ENCODE measurements at places on chromosomes 2 and 18.

- DNase-seq = no peak
Observed at GRCh38 chr18:31048216-31048615, 5.7 kb upstream of the DSC3 start.

DNA sequence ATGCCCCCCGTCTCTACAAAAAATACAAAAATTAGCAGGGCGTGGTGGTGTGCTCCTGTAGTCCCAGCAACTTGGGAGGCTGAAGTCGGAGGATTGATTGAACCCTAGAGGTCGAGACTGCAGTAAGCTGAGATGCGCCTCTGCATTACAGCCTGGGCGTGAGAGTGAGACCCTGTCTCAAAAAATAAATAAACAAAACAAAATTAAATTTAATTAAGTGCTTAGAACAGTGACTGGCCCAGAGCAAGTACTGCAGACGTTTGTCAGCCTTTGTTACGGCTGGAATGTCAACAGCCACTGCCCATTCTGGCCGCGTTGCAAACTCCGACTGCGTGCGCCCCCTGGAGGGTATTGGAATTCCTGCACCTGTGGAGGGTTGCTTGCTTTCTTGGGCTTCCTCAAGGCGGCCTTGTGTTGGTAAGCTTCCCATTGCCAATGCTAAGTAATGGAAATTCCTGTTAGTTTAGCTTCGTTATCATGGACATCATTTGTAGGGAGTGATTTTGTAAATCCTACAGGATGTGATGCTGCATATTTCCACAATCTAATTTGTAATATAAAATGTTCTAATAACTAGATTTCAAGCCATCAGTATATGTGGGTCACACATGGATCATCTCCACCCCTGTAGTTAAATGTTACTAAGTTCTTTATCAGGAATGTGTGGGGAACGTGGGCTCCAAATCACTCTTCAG, 15.9 kb upstream of the ATP6V1B1 start:
- peak; percentile 57 for DNase-seq

- DNase-seq = no peak
Observed at GRCh38 chr18:59760619-59761600, 63.7 kb upstream of the CCBE1 start.

- no peak for DNase-seq
Observed at GRCh38 chr2:76998704-76999103, 523.5 kb downstream of the LRRTM4 start.

DNA sequence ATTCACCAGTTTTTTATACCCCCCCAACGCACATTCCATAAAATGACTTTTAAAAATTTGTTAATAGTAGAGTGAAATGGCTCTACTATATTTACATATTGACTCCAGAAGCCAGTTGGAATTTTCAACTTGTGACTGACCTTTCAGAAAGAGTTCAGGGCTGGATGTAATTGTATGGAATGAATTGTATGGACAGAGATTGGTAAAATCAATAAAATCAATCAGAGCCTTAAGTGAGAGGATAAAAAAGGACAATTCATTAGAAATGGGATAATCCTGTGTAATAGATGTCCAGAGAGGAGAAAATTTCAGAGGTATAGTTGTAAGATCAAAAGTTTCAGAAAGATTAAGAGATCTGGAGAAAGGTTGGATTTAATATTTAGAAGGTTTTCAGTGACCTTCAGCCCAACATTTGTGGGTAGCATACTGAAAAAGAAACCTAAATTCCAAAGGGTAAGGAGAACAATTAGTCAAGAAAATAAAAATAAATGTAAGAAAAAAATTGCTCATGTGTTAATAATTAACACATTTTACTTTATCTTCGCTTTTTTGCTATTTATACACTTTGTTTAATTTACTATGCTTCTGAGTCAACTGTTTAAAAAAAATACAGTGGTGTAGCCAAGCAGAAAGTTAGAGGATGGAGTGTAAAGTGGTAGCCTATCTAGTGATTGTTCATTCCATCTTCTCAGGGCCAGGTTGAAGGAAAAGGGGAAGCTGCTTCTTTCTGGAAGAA, 385.4 kb upstream of the TMEFF2 start:
- DNase-seq = no peak

- no peak for DNase-seq
Observed at GRCh38 chr18:13378150-13378549, 159.6 kb downstream of the LDLRAD4 start.

DNA sequence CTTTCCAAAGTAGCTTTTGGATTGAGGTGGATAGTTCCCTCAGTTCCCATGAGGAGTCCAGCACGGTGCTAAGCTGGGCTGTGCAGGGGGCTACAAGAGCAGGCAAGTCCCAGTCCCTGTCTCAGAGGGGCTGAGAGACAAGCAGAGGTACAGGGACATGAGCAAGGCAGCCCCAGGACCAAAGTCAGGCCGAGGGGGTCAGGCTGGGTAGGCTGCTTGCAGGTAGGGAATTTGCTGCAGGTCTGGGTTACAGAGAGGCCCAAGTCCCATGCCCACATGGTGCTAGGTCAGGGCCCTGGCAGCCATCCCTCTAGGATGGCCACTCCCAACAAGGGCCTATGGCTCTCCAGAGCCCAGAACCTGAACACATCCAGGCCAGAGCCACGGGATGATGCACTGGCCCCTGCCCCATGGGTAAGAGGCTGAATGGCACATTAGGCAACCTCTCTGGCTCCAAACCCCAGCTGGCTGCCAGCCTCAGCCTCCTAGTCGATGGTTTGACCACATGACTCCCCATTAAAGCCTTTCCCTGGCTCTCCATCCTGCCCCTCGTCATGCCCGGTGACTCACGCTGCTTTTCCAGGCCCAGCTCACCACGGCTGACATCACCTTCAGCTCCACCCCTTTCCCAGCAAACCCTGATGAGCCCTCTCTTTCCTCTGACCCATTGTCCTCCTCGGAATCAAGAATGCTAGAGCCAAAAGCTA, 83.7 kb downstream of the SDC1 start:
- DNase-seq = no peak

DNA sequence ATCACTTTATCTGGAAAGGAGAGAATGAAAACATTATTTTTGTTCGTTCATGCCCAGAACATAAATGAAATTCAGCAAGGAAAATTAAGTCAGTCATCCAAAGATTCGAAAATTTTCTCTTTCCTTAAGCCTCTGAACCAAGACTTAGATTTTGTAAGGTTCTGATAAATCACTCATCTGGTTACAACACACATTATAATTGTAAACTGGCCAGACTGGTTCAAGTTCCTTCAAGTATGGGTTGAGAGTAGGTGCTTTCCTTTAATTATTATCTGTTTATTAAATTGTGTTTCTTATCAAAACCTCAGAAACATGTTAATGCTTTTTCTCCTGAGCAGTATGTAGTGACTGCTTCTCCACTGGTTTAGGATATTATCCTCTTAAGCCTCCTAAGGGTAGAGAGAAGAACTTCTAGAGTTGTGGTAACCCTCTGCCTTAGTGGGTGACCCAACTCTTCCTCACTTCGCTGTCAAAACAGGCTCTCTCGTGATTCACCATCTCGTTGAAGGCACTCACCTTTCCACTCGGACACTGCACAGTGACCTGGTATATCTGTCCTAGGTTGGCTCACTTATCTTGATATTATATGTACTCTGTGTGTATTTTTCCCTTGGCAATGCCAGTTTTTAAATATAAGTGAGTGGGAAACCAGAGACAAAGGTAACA, 325.9 kb downstream of the PAX3 start:
- DNase-seq = no peak

DNA sequence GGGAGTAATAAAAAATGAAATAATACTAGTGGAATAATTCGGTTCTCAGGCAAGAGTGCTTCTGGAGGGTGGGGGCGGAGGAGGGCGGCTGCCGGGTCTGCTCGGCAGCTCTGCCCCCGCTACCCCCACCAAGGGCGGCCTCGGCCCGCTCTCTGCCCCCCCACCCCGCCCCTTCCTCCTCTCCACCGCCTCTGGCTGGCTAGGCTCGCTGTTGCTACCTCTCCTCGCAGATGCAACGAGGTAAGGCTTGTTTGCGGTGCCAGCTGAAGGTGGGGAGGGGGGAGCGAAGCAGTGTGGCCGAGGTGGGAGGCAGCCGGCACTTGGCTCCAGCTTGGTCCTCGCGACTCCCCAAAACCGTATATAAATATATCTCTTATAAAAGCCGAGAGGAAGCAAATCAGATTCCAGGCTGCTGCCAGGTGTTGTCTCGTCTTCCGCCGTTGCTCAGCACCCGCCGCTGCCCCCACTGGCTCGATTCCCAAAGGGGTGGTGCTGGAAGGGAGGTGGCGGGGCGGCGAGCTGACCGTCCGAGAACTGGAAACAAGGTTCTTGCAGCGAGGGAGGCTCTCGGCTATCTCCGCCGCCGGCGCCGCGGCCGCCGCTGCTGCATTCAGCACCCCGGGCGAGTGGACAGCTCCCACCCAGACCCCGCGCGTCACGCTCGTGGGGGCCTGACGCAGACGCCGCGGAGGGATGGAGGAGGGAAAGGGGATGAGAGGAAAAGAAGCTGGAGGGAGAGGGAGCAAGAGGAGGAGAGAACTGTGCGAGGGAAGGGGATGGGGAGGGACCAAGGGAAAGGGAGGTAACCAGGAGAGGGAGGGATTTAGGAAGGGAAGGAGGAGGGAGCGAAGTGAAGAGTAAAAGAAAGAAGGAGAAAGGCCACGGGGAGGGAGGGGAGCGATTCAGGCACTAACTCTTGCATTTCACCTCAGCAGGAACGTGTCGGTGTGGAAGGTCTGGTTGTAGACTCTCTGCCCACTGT, at the start of gene MARCHF4:
Gene MARCHF4 (minus strand): TSS at position 763 of the 982 bp plus-strand sequence. CDS start 2,223 bp downstream, outside the sequence.
- DNase-seq = peak; percentile 30

GRCh38 chr2:36596397-36596796, 1.6 kb downstream of the FEZ2 start:
- no peak for DNase-seq

DNA sequence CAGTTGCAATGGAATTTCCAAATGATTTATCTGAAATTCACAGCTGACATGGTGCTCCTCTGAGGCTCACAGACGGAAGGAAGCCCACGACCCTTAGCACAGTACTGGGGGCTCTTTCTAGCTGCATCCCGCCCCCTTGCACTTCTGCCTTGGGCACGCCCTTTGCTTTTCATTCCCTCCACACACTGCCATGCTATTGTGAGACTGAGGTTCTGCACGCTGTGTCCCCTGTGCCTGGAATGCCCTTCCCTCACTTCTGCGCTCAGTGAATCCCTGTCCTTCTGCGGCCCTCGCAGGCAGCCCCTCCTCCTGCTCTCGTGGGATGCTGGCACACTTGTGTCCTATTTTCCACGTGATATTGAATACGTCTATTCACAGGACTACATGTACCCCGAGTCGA, 135.4 kb upstream of the TTC39C start:
- DNase-seq = no peak

DNA sequence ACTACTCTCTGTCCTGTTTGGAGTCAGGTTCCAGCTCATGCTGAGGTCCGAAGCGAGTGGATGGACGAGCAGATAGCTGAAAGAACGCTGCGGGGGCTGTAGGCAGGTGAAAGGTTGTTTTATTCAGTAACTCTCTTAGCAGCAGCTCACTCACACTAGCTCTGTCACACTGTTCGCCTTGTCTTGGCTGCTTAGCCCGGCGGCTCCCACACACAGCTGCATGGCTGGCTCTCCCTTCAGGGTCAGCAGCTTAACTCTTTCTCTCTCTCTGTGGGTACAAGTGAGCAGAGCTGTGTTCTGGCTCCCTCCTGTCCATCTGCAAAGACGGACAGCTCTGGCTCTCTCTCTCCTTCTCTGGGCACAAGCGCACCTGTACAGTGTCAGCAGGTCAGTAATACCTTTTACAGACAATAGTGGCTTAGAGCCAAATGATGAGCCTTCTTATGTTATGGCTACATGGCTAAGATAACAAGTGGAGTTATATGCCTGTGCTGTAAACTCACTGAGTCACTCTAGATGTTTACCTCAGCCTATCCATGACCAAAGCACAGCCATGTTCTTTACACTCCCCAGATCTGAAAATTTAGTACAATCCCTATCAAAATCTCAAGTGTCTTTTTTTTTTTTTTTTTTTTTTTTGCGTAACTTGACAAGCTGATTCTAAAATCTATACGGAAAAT, 149.3 kb downstream of the GALNT1 start:
- DNase-seq = no peak

DNA sequence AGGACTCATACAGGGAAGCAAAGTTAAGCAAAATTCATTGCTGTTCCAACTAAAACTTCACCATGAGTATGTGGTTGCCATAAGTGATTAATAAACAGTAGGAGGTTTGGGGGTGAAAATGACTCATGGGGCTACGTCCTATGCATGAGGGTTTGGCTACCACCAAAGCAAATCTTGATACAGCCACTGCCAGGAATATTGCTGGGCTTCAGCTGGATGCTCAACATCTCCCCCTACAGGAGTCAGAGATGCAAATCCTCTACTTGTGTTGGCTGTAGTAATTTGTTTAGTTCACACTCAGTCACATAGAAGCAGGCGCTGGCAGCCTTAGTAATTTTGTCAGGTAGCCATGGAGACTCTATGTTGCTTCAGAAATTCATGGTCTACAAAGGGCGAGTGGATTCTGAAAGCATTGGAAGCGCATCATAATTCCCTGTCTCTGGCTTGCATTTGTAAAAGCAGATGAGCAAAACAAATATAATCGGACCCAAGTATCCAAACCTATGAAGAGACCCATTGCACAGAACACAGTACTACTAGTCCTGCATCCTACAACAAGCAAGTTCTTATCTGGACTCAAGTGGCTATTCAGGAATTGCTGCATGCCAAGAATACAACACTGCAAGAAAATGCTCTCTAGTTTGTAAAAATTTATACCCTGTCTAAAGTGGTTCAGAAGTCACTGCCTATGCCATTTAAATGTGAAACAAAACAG, 76.0 kb downstream of the CD28 start:
- peak; percentile 10 for DNase-seq

GRCh38 chr2:16321872-16322271, 343.8 kb downstream of the CYRIA start:
- no peak for DNase-seq

DNA sequence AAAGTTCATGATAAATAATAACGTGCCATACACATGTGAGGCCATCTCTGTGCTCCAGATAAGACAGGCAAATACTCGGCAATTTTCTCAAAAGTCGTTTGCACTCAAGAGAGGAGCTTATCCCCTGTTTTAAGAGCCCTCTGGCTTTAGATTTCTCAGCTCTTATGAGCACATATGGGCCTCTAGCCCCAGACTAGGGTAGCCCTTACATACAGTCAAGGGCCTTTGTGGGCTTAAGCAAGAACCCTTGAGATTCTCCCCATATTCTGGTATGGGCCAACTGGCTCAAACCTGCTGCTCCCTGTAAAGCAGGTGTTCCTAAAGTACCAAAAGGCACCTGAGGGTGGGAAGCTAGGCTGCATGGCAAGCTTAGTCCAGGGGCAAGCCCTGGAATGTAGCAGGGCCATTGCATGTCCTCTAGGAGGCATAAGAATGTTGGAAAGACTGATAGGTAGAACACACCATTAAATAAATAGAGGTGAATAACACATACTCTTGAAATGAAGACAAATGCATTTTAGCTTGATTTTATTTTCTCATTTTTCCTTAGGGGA, 66.1 kb downstream of the FASTKD2 start:
- DNase-seq = no peak
